ENCODE measurements at places on chromosomes 5 and 9. TPM values are rescaled to one million over a fixed set of nuclear protein-coding genes. Genes with fewer than 3 reads are reported as not detected.

Gene INSL4
- total RNA-seq: not detected

Gene HAND1
- total RNA-seq: not detected

Gene OR1Q1
- total RNA-seq: not detected

Gene RNF183
- not detected for total RNA-seq

Gene PDGFRB
- 35.4 TPM for total RNA-seq

Gene TMEFF1
- total RNA-seq: 3.3 TPM

Gene PCDHB2
- 0.76 TPM for total RNA-seq

Gene SUB1
- 69.1 TPM for total RNA-seq

Gene CHMP5
- 33.9 TPM for total RNA-seq

Gene RHOBTB3
- total RNA-seq: 57.8 TPM

Gene PDCD1LG2
- 0.89 TPM for total RNA-seq

Gene SPATA31E1
- not detected for total RNA-seq

Gene RPS14
- 2,035 TPM for total RNA-seq

Gene PCDHB5
- 1.5 TPM for total RNA-seq
